Gastrocnemius medialis (tissue), 4 donors: ENCODE measurements at places on chromosomes 7 and 10.

DNA sequence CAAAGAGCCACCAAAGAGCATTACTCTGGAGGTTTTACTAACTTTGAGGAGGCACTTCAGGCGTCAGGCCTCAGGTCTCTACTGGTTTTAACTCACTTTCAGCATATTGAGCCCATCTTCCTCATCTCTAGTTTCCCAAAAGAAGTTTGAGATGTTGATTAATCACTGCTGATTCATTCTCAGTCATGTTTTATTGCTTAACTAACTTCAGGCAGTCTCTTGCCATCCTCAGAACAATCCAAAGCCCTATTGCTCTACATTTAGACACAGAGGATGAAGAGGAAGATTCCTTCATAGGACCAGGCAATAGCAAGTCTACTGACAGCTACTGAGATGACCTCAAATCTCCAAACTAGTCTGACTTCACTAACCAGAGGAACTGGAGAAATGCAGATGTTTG is 39.1 kb upstream of the BET1 start:
- no peak for DNase-seq

DNA sequence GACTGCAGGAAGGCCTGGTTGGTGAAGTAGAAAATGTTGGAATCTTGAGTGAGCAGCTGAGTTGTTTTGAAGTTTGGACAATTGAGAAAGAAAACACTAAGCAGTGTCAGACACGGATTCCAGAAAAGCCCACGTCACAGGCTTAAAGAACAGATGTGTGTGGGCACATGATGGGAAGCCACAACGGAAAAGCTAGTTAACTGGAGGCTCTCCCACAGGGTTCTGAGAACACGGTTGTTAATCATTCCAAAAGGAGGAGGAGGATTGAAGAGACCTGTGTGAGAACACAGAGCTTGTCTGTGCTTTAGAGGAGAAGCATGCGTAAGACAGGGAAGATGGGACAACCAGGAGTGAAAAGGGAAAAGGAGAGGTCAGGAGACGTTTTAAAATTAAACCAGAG is 42.6 kb downstream of the SHH start:
- DNase-seq: no peak

DNA sequence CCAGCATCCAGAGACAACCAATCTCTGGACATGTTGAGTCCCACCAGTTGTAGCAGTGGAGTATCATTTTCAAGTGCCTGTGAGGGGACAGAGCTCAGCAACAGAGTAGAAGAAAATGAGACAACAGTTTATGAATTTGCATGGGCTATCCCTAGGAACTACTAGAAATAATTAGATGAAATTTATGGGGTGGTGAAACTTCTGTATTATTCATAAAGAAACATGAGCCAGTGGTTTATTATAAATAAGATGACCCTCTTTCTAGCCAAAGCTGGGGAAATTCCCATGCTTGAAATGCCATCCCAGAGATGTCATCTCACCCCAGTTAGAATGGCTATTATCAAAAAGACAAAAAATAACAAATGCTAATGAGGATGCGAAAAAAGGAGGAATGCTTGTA is 55.1 kb upstream of the ITGB8 start:
- DNase-seq: no peak

- DNase-seq: no peak
These were observed 185.6 kb downstream of the PAXIP1 start for GRCh38 chr7:154817224-154817896.

GRCh38 chr7:1559626-1560590 is 3.9 kb upstream of the TMEM184A start:
- DNase-seq: no peak

DNA sequence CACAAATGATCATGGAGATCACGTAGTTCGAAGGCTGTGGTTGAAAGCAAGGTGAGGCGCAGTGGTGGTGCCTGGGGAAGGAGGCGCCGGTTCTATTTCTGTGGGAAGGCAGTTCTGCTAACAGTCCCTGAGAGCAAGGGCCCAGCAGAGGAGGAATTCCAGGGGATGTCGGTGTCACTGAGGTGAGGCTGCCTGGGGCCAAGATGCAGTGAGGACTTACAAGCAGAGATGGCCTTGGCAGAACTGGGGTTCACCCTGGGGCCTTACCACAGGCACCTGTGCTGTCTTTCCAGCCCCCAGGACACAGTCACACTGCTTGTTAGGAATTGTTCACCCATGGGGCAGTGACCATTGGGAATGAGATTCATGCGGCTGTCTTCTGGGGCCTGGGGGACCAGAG is 26.7 kb downstream of the GBX1 start:
- no peak for DNase-seq

GRCh38 chr10:26486990-26487850 is 49.1 kb downstream of the APBB1IP start:
- DNase-seq: peak; percentile 19

DNA sequence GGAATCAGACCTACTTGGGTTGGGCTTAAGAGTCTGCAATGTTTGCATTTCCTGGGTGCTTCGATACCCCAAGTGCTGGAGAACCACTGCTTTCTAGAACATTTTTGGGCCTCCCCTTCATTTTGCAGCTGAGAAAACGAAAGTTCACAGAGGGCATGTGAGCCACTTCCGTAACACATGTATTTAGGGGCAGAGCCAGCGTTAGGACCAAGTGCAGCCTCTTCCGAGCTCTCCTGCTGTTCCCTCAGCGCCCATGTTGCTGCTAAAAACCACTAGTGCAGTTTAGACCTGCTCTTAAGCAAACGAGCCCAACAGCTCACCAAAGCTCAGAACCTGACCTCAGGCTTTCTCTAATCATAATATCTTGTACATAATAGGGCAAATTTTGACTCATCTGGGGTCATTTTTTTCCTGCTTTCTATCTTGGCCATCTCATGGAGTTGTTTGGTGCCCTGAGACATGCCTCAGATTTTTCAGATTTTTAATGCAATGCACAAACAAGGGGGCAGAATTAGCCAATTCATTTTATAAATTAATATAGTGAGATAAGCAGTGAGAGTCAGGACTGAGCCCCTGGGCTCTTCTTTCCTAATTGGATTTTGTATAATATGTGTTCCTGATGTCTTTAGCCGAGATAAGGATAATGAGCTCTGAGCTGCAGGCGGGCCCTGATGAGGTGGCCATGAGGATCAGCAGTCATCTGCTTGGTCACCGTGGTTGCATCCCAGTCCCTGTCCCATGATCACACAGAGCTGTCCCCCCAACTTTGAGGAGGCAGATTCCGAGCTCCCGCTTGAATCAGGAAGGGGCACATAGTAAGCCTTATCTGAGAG is 12.9 kb downstream of the BAG3 start:
- DNase-seq: no peak

DNA sequence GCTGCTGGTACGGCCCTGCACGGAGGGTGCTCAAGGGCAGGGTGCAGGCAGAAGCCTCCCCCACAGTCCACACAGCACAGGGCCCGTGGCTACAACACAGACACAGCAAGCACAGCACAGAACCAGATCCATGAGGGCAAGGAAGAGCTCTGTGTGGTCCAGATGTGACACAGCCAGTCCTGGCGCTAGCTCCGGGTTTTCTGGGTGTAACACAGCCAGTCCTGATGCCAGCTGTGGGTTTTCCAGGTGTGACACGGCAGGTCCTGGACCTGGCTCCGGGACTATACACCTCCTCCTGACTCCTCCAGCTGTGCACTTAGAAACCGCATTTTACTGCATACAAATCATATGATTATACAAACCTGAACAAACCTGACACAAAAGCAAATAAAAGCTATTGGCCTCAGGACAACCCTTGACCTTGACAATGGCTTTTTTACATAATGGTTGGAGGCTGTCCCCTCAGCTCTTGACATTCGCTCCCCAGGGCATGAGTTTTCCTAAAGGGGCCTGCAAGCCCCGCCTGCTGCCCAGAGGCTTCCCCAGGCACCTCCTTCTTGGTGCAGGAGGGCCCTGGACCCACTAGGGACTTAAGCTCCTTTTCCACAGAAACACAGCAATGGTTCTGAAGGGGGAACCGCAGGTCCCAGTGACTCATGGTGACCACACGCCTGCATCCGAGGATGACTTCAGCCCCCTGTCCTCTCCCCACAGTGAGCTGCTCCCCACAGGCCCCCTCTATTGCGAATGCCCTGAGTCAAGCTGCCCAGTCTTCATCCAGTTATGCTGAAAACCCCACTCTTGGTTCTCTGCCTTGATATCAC is 209.6 kb downstream of the PTPRN2 start:
- no peak for DNase-seq

- DNase-seq: no peak
These were observed 140.4 kb downstream of the DOCK4 start for GRCh38 chr7:112065758-112066157.

GRCh38 chr7:537911-538634 is 18.4 kb upstream of the PDGFA start:
- no peak for DNase-seq

DNA sequence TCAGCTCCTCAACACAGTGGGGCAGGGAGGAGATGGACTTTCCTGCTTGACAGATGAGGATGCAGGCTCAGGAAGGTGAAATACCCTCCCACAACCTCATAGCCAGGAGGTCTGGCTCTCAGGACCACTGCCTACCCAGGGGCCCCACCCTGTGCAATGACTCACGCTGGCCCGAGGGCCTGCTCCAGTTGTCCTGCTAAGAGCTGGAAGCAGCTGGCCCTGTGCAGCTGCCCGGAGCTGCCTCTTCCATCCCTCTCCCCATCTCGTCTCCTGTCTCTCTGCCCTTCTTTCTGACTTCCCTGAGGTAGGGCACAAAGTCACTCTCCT is 123.9 kb downstream of the ZMIZ1 start:
- DNase-seq: no peak

DNA sequence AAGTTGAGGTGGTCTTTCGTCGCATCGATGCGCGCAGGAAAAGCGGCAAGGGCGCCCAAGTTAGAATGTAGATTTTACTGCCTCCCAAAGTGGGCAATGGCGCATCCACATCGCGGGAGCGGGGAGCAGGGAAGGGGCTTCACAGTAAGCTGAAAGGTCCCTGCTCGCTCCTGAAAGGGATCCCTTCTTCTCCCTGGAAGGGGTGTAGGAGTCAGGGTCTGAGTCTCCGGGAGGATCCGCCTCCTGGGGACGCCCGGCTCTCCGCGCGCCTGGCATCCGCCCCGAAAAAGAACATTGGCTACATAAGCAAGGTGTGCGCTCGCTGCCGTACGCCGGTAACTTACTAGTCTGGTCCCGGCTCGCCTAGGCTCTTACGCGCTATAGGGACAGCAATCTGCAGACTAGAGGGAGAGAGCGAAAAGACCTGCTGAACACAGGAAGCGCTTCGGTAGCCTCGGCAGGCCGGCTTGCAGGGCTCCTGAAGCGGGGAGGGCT is 804 bp downstream of the UNC5B start:
- no peak for DNase-seq

- no peak for DNase-seq
These were observed 412.7 kb upstream of the SORCS1 start for GRCh38 chr10:107577221-107577620.

DNA sequence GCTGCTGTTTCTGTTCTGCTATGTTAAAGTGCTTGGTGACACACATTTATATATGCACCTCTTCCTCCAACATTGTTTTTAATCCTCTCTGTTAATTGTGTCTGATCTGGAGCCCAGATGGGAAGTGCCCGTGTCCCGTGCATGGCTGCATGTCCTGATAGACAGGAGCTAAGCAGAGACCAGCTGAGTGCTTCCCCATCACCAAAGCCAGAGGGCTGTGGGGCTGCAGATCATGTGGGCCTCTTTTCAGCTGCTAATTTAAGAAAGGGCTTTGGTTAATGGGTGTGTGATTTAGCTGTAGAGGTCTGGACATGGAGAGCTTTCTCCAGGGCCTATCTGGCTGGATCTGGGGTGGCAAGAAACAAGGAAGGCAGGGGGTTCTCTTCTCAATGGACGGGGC is 96.5 kb upstream of the NPS start:
- no peak for DNase-seq

DNA sequence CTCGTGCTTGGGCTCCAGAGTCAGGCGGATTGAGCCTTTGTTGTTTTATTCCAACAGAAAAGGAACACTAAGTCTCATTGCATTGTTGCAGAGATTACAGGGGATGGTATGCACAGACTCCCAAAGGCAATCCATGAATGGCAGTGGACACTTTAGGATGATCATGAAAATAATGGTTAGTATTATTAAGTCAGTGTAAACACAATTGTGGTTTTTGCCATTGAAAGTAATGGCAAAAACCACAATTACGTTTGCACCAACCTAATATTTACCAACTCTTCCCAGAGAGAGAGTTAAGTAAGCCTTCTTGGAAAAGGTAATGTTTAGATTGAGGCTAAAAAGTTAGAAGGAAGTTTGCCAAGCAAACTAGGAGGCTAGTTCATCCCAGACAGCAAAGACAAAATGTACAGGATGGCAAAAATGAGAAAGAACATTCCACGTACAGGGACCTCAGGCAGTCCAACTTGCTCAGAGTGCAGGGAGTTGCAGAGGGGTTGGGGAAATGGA is 72.9 kb upstream of the AMPH start:
- DNase-seq: no peak

DNA sequence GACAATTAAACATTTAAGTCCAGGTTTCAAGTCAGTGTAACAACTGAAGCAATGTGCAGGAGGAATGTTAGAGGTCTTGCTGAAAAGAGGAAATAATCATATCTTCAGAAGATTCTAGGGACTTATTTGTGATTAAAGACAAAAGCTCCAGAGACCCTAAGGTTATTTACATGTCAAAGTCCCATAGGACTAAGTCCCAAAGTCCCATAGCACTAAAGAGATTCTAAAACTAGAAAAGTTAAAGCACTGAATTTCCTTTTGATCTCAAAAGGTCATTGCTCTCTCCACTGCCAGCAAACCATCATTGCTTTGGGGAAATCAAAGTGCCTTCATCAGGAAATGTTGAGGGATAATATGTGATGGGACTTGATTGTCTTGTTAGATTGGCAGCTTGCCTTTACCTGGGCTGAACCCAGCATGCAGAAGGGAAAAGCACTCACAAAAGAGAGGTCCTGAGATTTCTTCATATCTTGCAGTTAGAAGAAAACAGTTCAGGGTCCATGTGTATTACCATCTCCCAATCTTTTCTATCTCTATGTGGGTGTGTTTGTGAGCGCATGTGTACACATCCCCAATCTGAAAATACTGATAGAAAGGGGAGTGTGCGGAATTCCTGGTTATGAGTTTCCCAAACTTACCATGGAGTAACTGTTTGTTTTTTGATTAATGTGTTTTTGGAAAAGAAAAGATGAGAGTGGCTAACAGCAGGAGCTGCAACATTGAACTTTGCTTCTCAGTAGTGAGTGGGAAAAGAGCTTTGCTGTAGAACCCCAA is 21.8 kb downstream of the NUDT13 start:
- DNase-seq: no peak

GRCh38 chr10:29508554-29509244 is 126.1 kb downstream of the SVIL start:
- DNase-seq: no peak
